Mucosa of descending colon (tissue), 3 donors: ENCODE measurements at places on chromosomes 5 and 9.

DNA sequence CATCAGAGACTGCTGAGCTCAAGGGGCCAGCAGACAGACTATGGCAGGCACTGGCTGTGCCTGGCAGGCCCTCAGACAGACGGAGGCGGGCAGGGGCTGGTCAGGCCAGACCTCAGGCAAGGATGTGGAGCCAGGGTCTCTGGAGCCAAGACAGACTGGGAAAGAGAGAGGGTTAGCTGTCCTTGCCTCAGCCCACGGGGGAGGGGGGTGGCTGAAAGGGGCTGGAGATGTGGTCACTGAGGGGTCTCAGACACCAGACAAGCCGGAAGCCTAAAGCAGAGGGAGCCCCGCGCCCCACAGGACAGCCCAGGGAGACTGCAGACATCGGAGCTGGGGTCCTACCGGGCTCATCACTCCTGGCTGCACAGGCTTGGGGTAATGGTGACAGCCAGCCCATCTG lies 141.2 kb upstream of the FOXD4L5 start:
- DNase-seq, result no peak

GRCh38 chr9:131728961-131729360 lies 10.9 kb downstream of the RAPGEF1 start:
- no peak for DNase-seq

GRCh38 chr9:18423791-18424531 lies 50.0 kb upstream of the ADAMTSL1 start:
- no peak for DNase-seq

DNA sequence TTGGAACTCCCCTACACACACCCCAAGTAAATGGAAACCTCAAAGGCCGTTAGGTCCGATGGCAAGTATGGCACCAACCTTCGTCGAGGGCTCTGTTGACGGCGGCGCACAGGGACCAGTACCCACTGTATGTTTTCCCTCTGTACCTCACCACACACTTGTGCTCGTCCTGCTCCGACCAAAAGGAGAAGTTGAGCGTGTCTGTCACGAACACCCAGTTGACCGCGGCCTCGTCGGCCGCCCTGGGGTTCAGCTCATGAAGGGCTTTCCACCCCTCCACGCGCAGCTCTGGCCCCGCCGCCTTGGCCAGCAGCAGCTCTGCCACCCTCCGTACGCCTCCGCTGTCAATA lies 24.0 kb downstream of the HNRNPK start:
- DNase-seq, result no peak

- peak; percentile 69 for DNase-seq
Measured at GRCh38 chr5:151023651-151024050, 3.3 kb downstream of the GPX3 start.

DNA sequence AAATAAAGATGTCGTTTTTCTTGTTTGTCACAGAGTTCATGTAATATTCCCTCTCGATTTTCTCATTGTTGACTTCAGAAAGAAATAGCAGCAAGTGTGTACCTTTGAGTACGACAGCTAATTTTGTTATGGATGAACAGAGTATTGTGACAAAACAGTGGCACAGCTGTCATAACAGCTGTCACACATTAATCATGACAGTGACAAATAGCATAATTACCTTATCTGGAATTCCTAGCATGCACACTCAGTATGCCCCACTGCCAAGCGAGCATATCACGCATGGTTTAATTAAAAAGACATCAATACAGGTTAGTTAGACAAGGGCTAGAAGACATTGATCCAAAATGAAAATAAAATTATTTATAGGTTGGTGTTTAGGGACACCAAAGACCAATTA lies 375.1 kb downstream of the SPATA31D1 start:
- no peak for DNase-seq

DNA sequence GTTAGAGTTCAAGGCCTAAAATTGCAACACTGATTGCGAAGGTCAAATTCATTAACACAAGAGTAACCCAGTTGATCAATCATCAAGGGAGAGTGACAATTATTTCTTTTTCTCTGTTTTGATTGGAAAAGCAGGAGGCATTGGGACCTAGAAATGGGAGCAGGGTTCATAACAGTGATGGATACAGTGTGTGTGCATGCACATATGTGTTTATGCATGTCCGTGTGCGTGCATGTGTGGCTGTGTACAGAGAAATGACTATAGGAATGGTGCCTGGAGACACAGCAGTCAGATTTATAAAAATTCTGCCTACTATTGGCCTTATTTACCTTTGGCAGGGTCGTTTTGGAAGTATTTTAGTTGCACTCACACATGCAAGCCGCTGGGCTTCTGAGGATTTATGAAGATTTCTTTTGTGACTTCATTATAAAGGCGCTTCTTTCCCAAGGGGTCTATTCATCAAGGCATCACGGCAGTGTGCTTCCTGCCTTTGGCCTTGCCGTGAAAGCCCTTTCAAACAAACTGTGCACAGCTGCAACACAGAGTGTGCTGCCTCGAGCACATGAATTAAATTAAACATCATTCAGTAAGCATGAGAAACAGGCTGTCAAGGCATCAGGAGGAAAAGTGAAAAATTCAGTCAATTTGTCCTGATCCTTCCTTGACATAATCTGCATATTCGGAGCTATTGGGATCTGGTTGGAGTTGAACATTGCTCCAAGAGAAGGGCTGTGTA lies 122.8 kb upstream of the PUM3 start:
- DNase-seq, result no peak

GRCh38 chr5:151042453-151043093 lies 22.2 kb downstream of the GPX3 start:
- no peak for DNase-seq

DNA sequence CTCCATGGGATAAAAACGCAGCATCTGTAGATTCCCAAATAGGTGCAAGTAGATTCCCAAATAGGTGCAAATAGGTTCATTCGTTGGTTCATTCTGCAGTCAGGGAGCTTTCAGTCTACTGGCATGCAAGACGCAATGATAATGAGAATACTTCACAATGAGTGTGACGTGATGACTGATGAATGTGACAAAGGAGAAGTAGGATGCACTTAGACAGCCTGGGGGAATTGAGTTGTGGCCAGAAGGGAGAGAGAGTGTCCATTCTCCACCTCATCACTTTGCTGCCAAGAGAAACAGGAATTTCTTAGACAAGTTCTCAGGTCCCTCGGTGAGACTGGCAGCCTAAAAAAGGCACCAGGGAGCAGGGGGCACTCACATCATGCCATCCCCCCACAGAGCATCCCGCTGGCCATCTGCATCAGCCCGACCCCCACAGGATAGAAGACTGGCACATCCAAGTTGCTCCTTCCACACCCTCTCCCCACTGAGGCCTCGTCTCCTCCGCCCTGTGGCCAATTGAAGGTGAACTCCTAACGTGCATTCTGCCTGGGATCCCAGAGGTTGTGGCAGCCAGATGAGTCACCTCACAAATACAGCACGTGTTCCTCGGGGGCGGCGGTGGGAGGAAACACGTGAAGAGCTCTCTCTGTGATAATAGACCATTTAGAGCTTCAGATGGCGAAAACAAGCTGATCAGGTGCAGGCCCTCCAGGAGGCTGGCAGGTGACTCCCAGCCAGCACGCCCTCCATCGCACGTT lies 19.9 kb upstream of the KCNIP1 start:
- DNase-seq, result no peak

- DNase-seq, result no peak
Measured at GRCh38 chr9:95740217-95741004, 135.1 kb upstream of the ERCC6L2 start.

- no peak for DNase-seq
Measured at GRCh38 chr5:133794771-133795415, 173.5 kb downstream of the C5orf15 start.

GRCh38 chr5:177557041-177557647 lies 2.8 kb upstream of the FAM193B start:
- DNase-seq, result no peak

- no peak for DNase-seq
Measured at GRCh38 chr9:18261181-18261580, 212.8 kb upstream of the ADAMTSL1 start.

DNA sequence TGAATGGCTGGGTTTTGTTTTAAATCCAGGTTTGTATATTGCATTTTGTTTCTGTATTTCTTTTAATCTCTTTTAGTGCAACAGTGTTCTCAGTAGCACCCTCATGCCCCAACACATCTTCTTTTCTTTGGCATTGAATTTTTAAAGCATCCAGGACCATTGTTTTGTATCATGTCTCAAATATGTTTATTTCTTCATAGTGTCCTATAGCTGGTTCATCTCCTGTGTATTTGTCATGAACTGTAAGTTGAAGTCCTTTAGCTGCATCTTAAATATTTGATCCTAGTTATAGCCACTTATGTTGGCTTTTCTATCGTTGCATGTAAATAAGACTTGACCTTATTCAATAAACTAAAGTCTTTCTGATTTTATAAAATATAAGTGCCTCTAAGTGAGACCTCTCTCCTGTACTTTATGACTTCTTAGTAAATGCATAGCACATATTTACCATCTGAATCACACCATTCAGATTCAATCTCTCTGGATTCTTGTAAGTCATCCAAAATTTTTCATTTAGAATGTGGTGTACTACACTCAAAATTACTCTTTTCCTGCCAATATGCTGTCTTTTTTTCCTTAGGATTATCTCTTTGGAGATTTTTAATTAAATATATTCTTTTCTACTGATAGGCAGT lies 21.0 kb upstream of the ERCC6L2 start:
- DNase-seq, result no peak

GRCh38 chr5:110413856-110414255 lies 312.6 kb downstream of the TMEM232 start:
- DNase-seq, result no peak

DNA sequence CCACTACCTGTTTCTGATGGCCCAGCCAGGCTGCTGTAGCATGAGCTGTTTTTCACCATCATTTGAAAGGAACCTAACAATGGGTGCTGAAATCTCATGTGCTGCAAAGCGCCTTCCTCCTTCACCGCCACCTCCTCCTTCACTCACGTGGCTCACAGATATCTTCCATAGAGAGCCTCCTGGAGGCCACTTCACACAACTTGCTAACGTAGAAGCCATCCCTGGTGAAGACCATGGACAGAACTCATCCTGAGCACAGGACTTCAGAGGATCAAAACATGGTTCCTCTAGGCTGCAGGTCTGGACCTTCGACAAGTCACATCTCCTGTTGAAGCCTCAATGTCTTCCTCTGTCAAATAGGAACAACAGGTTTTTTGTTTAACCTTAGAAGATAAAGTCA lies 155.5 kb upstream of the RAD23B start:
- DNase-seq, result no peak
